ENCODE measurements at places on chromosomes 6 and 20. TPM values are rescaled to one million over a fixed set of nuclear protein-coding genes. Genes with fewer than 3 reads are reported as not detected.

The SNTA1 gene
- 12.0 TPM for polyA plus RNA-seq

- peak; percentile 22 for DNase-seq
Measured at GRCh38 chr6:163180874-163181541, 233.5 kb upstream of the QKI start.

DNA sequence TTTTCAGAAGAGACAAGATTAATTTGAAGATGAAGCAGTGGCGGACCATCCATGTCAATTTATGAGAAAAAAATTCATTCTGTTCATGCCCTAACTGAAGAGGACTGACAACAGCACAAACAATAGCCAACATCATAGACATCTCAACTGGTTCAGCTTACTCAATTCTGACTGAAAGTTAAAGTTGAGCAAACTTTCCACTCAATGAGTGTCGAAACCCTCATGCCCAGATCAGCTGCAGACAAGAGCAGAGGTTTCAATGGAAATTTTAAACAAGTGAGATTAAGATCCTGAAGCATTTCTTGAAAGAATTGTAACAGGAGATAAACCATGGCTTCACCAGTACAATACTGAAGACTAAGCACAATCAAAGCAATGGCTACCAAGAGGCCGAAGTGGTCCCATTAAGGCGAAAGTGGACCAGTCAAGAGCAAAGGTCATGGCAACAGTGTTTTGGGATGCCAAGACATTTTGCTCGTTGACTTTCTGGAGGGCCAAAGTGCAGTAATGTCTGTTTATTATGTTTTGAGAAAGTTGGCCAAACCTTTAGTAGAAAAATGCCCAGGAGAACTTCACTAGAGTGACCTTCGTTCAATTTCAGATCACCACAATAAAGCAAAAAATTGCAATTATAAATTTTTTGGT, 6.1 kb upstream of the SFT2D1 start:
- DNase-seq: no peak

- DNase-seq: no peak
Measured at GRCh38 chr6:164377348-164377918, 932.0 kb downstream of the C6orf118 start.

DNA sequence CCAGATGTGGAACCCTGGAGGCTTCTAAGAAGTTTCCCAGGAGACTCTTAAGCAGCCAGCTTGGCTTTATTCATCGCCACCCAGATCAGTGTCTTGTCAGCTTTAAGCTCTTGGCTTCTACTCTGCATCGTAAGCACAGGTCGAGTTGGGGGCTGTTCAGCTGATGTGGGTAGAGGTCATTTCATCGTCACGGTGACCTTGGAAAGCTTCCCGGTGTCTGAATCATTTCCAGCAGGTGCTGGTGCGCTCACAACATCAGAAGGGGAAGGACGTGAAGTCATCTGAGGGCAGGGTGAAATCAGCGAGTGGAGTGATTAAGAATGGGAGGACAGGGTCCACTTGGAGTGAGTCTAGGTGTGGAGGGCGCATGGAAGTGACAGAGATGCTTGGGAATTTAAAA, 112.6 kb downstream of the SASH1 start:
- DNase-seq: no peak

DNA sequence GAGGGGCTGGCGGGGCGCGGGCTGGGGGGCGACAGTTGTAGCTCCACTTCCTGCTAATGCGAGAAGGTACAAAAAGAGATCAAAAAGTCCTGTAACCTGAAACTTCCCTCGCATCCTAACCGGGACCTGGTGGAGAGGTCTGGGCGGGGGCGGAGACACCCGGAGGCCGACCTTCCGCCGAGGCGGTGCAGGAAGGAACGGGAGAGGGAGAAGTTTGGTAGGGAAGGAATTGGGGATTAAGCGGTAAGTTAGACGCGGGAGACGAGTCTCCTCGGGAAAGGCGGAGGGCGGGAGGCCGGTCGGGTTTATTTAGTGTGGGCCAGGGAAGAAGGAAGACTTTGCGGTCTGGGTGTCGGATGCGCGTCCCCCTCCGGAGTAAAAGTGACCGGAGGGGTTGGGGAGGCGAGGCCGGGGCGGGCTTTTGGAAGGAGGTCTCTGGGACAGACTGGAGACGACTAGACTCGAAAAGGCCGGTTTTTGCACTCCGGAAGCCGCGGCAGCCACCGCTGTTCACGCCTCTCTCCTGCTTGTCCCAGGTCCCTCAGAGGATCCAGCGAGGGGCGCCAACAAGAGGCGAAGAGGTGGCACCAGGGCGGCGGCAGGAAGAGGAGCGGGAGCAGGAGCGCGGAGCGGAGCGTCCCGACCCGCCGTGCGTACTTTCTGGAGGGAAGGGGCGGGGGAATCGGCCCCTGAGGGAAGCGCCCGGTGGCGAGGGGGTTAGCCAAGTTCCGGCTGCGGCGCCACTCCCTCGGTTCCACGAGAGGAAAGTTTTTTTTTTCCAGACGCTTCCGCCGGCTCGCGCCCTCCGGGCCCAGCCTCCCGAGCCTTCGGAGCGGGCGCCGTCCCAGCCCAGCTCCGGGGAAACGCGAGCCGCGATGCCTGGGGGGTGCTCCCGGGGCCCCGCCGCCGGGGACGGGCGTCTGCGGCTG, 734 bp downstream of the TPBG start:
- peak; percentile 32 for DNase-seq

Data from renal cortex interstitium (tissue), 15 donors.